CD14-positive monocyte (primary cell): ENCODE measurements at places on chromosomes 4 and X. TPM values are rescaled to one million over a fixed set of nuclear protein-coding genes. Genes with fewer than 3 reads are reported as not detected.

Gene MAGEB10
- polyA plus RNA-seq: not detected

Gene RIPPLY1
- not detected for polyA plus RNA-seq

Gene FGFBP2
- 0.79 TPM in 1 of 2 replicates, not detected in the other for polyA plus RNA-seq

Gene SLC9B1
- 0.13 TPM for polyA plus RNA-seq

Gene MAGEA1
- polyA plus RNA-seq: not detected

Gene GABRB1
- not detected for polyA plus RNA-seq

Gene MANBA
- 87.4 and 88.7 TPM in 2 replicates for polyA plus RNA-seq

Gene GABRQ
- not detected in 2 replicates for polyA plus RNA-seq

Gene PF4V1
- 3.3 TPM for polyA plus RNA-seq

Gene MAPK10
- polyA plus RNA-seq: 0.36 TPM

Gene USP26
- not detected for polyA plus RNA-seq

Gene COX18
- 10.3 TPM for polyA plus RNA-seq

Gene WWC2
- 2.2 and 3.8 TPM in 2 replicates for polyA plus RNA-seq

Gene ALB
- not detected in 2 replicates for polyA plus RNA-seq

Gene VCX3A
- not detected for polyA plus RNA-seq

Gene EREG
- polyA plus RNA-seq: 2.7 TPM

Gene NEUROG2
- not detected for polyA plus RNA-seq

Gene SLC10A6
- 0.08 TPM in 1 of 2 replicates, not detected in the other for polyA plus RNA-seq

Gene TMPRSS11B
- not detected in 2 replicates for polyA plus RNA-seq

Gene RAB33A
- 0.13 TPM for polyA plus RNA-seq

Gene PAGE5
- not detected for polyA plus RNA-seq

Gene PABPC5
- polyA plus RNA-seq: not detected

Gene PAGE4
- not detected in 2 replicates for polyA plus RNA-seq

Gene MAML3
- 2.3 TPM for polyA plus RNA-seq

Gene GLUD2
- polyA plus RNA-seq: 0.18 and 0.44 TPM in 2 replicates

Gene PGAM4
- polyA plus RNA-seq: 0.19 TPM in 1 of 2 replicates, not detected in the other

Gene LIMCH1
- 0.25 TPM for polyA plus RNA-seq

Gene BGN
- not detected for polyA plus RNA-seq

Gene AFM
- polyA plus RNA-seq: not detected in 2 replicates

Gene OTUD6A
- not detected in 2 replicates for polyA plus RNA-seq

Gene FAT1
- not detected for polyA plus RNA-seq

Gene TCP11X2
- not detected for polyA plus RNA-seq
